CD4-positive, alpha-beta T cell treated with Interferon gamma for 1 hour (primary cell): ENCODE measurements at places on chromosomes 16 and 17.

DNA sequence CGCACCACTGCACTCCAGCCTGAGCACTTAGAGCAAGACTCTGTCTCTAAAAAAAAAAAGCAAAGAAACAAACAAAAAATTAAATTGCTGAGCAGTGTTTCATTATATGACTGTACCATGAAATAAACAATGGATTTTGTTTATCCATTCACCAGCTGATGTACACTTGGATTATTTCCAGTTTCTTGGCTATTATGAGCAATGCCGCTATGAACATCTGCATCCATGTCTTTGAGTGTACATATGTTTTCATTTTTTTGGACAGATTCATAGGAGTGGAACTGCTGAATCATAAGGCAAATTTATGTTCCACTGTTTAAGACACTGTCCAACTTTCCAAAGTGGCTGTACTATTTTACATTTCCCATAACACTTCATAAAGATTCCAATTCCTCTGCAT is 8.0 kb downstream of the RNF157 start:
- no peak for DNase-seq

DNA sequence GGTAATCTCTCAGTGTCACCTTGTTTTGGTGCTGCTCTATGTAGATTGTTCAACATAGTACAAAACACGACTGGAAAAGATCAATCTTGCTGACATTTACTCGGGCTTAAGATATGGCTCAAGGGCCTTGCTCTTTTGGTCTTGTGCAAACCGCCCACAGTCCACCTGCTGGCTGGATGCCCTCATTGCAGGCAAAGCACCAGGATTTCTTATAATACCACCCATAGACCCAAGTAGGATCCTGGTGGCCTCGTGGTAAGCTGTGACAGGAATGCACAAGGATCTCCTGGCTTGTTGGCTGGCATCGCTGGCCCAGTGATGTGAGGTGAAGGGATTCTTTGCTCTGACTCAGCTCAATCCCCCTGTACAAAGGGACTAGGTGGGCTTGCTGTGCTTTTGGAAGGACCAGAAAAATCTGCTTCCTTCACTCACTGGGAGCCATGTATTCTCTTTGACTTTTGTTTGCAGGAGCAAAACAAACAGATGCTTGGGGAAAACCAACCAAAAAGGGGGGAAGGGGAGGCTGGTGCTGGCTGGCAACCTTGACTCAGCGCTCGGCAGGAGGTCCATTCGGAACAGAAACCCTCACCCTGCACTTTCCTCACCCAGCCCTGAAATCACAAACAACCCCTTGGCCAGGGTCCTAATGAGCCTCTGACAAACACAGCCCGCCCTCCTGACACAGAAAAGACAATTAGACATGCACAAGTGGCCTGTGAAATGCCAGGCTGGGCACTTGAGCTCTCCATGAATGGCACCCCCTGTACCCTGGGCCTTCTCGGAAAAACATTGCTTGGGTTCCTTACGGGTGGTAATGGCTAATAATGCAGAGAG is 36.6 kb upstream of the MED9 start:
- peak; percentile 66 for DNase-seq

DNA sequence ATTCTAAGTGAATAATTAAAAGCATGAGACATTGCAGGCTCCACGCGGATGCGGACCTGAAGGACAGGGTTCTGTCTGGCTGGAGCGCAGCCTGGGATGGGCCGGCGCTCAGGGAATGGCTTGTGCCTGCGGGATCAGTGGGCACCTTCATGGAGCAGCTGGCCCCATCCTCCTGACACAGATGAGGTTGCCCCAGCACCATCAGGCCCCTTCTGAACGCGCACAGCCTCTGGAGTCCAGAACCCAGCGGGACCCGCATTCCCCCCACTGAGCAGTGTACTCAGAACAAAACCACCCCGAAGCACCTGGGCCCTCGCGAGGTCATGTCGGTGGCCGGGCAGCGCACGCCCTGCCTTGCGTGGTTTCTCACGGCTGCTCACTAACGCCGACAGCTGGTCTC is 70.5 kb upstream of the CHMP6 start:
- DNase-seq: no peak

GRCh38 chr17:10737168-10737622 is 7.4 kb upstream of the TMEM220 start:
- peak; percentile 7 for DNase-seq

- DNase-seq: no peak
Observed at GRCh38 chr17:17910060-17910459, 62.1 kb downstream of the TOM1L2 start.

- no peak for DNase-seq
Observed at GRCh38 chr17:3799181-3799945, 1.6 kb downstream of the ITGAE start.

DNA sequence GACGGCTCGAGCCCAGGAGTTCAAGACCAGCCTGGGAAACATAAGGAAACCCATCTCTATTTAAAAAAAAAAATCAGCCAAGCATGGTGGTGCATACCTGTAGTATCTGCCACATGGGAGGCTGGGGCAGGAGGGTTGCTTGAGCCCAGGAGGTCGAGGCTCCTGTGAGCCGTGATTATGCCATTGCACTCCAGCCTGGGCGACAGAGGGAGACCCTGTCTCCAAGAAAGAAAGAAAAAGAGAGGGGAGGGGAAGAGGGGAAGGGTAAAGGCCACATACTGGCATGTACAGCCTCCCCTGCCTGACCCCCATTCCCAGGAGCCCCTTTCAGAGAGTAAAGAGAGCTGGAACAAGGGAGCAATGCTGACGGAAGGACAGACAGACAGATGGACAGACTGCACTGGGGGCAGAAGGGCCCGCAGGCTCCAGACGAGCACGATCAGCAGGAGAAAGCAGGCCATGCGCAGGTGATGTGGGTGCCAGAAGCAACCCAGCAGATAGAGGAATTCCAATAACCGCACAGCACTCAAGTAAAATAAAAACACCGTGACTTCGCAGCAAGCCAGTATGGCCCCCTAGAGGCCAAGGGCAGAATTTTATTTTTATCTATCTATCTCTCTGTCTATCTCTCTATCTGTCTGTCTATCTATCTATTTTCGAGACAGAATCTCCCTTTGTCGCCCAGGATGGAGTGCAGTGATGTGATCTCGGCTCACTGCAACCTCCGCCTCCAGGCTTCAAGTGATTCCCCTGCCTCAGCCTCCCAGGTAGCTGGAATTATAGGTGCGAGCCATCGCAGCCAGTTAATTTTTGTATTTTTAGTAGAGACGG is 27.1 kb upstream of the SNN start:
- DNase-seq: peak; percentile 57

DNA sequence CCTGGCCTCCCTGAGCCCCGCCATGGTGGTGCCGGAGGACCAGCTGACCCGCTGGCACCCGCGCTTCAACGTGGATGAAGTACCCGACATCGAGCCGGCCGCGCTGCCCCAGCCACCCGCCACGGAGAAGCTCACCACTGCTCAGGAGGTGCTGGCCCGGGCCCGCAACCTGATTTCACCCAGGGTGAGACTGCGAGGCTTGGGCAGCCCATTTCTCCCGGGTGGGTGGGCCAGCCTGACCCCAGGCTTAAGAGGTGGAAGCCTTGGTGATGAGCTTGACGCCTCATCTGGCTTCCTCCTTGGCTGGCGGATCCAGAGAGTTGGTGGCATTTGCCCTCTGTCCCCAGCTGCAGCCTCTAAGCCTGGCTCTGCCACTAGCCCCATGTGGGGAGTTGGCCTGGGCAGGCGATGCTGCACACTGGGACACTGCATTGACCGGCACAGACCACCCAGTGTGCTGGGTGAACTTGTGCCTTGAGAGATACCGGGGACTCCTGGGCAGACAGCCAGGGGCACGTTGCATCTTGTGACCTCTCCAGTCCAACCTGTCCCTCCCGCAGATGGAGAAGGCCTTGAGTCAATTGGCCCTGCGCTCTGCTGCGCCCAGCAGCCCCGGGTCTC is 3.0 kb downstream of the CDT1 start:
- no peak for DNase-seq

DNA sequence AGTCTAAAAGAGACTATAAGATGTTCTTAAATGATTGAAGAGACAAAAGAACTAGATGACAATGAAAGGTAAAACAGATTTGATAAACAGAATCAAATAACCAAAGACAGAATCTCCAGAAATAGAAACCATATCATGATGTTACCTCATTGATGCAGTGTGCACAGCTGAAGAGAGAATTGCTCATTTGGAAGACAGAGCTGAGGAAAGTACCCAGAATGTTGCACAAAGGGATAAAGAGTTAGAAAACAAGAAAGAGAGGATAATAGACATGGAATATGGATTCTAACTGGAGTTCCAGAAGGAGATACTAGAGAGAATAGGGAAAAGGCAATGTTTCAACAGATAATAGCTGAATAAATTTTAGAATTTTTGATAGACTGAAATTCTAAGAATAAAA is 47.9 kb downstream of the CYLD start:
- DNase-seq: no peak

GRCh38 chr16:1413684-1414531 is 596 bp downstream of the UNKL start:
- DNase-seq: peak; percentile 71

- DNase-seq: no peak
Observed at GRCh38 chr16:84253173-84253572, 13.4 kb upstream of the KCNG4 start.

DNA sequence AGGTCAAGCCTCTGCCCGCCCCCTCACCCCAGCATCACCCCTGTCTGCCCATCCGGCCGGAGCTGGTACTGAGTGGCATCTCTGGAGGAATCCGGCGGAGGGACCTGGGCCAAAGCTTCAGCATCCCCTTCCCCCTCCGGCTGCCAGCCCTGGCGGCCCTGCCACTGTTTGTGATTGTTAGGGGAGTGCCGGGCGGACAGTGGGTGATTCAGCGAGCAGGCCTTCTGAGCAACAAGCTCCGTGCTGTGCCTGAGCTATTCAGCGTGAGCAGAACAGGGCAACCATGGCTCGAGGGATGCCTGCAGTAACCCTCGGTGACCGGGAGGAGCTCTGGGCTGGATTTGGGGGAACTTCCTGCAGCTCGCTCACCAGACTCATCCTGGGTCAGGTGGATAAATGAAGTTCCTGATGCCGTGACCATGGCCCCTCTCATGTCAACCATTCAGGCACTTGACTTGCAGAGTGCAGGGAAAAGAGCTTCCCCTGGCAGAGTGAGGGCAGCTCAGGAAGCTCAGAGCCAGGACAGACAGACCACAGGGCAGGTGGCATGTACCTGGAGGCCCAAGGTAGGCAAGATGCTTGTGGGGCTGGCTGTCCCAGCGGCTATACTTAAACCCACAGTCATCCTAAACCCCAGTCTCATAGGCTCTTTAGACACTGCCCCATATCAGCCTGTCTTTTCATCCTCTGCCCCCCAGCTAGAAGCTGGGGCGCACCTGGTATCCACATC is 24.3 kb upstream of the MLKL start:
- DNase-seq: no peak

DNA sequence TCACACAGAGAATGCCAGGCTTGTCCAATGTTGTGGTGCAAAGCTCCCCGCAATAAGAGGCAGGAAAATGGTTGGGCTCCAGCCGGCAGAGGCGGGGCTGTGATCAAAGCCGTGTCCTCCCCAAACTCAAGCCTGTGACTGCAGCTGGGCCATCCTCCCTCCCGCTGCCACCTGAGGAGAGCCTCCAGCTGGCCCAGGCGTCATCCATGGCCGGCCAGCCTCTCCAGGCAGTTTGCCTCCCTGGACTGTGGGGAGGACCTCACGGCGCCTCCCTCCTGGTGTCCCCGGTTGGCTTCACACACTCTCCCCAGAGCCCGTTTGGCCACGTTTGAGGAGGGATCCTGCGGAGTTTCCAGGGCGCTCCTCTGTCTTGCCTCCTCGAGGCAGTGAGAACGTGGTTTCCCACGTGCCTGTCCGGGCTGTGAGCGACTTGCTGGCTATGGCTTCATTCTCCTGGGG is 134.1 kb downstream of the IRF8 start:
- DNase-seq: no peak

DNA sequence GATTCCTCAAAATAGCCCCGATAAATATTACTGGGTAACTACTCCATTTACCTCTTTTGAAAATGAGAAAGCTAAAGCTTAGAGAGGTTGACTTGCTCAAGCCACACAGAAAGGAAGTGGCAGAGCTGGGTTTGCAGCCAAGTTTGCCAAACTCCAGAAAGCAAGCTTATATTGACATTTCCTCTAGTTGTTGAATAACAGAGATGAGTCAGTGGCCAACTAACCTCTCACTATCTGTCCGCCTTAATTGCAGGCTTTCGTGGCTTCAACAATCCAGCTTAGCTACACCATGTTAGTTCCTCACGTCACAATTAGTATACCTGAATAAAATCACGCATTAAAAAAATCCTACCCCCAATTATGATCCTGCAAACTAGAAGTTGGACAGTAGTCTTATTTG is 151.7 kb downstream of the CNTNAP4 start:
- DNase-seq: no peak

DNA sequence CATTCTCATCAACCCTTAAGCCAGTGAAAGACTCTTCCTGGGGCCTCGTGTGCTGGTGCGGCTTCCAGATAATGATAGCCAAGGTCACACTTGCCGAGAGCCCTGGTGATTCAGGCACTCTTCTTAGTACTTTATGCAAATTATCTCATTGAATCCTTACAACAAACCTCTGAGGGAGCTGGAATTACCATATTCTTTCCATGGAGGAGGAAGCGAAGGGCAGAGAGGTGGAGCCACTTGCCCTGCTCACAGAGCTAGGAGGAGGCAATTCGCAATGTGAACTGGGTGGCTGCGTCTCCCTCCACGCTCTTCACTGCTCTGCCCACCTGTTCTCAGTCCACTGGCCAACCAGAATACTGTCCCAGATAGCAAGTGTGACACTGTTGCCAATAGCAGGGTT is 409.7 kb downstream of the SNX29 start:
- no peak for DNase-seq

GRCh38 chr16:83305092-83305491 is 502.7 kb upstream of the HSBP1 start:
- no peak for DNase-seq

DNA sequence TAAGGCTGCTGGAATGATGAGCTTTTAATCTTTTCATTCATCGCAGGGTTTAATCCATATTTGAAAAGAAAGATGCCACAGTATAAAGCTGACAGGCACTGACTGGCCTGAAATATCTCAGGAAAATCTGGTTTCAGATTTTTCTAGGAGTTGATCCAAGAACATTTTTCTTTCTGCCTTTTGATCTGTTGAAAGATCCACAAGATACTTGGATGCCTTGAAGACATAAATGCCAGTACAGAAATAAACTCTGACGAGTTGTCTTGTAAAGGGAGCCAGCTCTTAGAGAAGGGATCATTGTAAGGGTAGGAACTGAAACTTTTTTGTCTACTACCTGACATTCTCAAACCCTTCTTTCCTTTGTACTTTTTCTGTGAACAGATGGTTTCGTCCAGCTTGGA is 25.4 kb upstream of the KRT20 start:
- DNase-seq: no peak
